RPMI7951 (cell line): ENCODE measurements at places on chromosomes 11 and 22.

GRCh38 chr11:118263695-118264568 is at the start of gene MPZL2:
TSS of gene MPZL2 (minus strand) at chr11:118264297. CDS start at chr11:118264153, 144 bp downstream.
- DNase-seq = peak; percentile 25

- DNase-seq = peak; percentile 84
Observed at GRCh38 chr11:61890529-61891330, 615 bp downstream of the FADS3 start.

DNA sequence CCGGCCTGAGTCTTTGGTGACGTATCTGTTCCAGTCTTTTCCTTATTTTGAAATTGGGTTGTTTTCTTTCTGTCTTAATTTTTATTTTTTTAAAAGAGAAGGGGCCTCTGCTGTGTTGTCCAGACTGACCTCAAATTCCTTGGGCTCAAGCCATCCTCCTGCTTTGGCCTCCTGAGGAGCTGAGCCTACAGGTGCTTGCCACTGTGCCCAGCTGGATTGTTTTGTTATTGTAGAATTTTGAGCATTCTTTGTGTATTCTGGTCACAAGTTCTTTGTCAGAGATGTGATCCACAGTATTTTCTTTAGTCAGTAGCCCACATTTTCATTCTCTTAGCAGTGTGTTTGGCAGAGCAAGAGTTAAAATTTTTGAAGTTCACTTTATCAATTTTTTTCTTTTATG is 100.1 kb downstream of the ATXN10 start:
- DNase-seq = no peak

DNA sequence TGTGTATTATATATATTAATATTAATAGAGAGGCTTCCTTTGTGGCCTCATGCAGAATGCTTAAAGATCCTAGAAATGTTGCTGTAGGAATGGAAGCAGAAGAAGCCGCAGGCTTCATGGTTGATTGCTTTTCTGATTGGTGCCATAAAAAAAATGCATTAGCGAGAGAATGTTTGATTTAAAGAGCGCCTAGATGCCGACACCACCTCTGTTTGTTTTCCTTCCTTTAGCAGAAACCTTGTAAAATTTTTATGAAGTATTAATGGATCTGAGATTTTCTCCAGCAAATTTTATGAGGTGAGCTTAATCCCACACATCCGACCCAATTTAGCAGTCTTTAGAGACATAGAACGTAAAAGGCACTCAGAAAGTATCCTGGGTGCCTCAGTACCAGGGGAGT is 587.5 kb downstream of the NTM start:
- no peak for DNase-seq

- DNase-seq = no peak
Observed at GRCh38 chr11:30016588-30017363, at the start of gene KCNA4. TSS of gene KCNA4 (minus strand) at chr11:30017030. CDS start at chr11:30012678, 4,352 bp downstream.

DNA sequence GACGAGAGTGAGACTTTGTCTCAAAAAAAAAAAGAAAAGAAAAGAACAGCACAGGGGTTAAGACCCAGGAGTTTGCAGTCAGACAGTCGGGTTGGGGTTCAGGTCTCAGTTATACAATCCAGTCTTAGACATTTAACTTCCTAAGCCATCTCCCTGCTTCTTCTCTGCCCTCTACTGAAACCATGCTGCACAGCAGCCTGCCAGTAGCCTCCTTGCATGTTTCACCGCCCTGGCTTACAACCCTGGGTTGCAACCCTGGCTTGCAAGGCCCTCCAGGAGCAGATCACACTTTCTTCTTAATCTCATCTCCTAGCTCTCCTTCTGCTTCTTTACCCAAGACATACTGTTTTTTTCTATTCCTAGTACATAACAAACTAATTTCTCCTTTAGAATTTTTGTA is 5.9 kb upstream of the B3GAT3 start:
- DNase-seq = no peak

GRCh38 chr11:69131121-69131566 is 24.6 kb upstream of the SMIM38 start:
- no peak for DNase-seq

DNA sequence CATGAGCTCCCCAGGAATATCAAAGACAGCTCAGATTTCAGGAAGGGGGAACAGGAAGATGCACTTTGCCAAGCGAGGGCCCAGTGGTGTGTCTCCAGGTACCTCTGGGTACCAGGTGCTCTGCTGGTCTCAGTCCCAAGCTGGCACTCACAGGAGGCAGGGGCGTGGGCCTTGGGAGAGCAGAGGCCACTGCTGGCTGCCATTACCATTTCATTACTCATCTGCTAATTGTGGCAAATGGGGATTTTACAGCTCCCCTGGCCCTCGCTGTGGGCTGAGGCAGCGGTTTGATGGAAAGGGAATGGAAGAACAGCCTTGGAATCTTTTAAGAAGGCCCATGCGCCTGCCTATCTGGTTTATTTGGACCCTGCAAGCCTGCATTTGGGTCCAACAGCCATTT is 192.0 kb upstream of the NAV2 start:
- DNase-seq = no peak

DNA sequence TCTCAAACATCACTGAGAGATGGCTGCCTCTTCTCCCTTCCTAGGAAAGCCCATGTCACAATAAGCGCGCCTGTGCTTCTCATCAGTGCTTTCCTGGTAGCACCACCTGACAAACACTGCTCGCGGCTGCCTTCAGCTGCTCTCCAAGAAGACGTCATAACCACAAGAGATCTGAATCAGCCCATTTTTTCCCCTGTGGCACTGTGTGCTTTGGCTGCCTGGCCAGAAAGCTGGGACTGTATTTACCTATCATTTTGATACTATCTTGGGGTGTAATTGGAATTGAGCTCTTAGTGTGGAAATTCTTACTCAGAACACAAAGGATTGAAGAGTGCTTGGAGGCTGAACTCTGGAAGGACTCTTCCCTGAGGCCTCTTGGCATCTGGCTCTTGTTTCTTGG is 50.3 kb upstream of the EHF start:
- DNase-seq = peak; percentile 90

GRCh38 chr11:116807601-116808261 is 15.4 kb downstream of the APOA4 start:
- no peak for DNase-seq

DNA sequence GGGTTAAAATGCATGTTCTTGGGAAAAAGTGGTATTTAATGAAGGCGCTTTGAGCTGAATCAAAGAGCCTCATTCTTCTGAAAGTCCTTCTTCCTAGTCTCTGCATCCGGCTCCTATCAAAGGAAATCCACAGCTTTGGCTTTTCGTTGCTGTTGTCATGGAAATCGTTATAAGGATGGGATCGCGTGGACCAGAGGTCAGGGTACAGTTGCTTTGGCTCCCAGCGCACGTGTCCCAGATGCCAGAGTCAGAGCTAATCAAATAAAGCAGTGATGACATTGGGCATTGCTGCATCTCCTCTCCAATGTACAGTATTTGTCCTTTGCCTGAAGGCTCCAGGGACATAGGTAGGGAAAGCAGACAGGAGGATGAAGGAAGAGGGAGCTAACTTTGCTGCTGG is 181.9 kb downstream of the MYO18B start:
- DNase-seq = no peak

- DNase-seq = no peak
Observed at GRCh38 chr22:30556388-30556787, 9.8 kb upstream of the SEC14L6 start.

- no peak for DNase-seq
Observed at GRCh38 chr11:19345848-19346681, 105.3 kb upstream of the E2F8 start.

DNA sequence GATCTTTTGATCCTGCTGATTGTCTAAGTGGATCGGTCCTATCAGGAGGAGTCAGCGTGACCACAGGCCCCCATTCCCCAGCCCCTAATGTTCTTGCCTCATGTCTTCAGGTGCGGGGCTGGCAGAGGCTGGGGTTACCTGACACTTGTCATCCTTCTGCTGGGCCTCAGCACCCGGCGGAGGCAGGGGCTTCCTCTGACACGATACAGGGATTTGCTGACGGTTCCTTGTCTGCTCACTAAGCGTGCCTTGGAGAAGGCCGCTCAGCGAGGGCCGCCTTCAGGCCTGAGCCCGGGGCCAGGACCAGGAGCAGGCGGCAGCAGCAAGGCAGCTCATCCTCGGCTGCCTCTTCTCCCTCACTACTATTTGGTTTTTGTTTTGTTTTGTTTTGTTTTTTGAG is 45.7 kb upstream of the KCNQ1OT1 start:
- DNase-seq = no peak

DNA sequence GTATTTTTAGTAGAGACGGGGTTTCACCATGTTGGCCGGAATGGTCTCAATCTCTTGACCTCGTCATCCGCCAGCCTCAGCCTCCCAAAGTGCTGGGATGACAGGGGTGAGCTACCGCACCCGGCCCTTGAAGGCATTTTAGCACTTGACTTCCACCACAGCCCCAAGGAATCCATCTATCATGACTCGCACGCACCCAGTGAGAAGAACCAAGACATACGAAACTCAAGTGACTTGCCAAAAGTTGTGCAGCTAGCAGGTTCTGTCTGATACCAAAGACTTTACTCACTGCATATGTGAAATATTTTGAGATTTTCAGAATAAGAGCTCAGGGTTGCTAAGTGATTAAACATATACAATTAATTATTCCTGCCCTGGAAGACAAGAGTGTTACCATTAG is 21.0 kb downstream of the FLI1 start:
- peak; percentile 97 for DNase-seq

GRCh38 chr11:32821517-32821916 is 8.2 kb upstream of the PRRG4 start:
- peak; percentile 24 for DNase-seq

DNA sequence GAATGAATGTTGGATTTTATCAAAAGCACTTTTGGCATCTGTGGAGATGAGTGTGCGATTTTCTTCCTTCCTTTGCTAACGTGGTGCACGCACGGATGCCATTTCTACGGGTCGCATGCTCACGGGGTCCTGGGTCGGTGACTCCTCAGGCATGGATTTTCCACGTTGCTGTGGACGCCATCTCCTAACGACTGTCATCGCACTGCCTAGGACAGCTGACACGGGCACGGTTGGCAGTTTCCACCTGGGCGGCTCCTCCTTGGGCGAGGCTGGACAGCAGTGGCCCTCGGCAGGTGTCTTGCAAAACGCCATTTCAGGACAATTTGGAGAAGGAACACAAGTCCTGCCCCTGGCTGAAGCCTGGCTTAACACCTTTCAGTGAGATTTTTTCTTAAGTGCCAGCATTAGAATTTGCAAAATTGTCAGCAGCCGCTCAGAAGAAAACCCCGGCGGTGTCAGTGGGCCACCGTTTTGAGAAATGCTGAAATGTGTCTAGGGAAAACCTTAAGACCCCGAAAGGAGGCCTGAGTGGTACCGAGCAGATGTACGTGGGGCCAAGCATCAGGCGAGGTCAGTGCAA is 34.7 kb upstream of the TOLLIP start:
- no peak for DNase-seq

GRCh38 chr11:18700375-18700774 is 1.8 kb downstream of the TMEM86A start:
- DNase-seq = peak; percentile 10

- no peak for DNase-seq
Observed at GRCh38 chr22:23044570-23044969, 25.7 kb upstream of the GNAZ start.

DNA sequence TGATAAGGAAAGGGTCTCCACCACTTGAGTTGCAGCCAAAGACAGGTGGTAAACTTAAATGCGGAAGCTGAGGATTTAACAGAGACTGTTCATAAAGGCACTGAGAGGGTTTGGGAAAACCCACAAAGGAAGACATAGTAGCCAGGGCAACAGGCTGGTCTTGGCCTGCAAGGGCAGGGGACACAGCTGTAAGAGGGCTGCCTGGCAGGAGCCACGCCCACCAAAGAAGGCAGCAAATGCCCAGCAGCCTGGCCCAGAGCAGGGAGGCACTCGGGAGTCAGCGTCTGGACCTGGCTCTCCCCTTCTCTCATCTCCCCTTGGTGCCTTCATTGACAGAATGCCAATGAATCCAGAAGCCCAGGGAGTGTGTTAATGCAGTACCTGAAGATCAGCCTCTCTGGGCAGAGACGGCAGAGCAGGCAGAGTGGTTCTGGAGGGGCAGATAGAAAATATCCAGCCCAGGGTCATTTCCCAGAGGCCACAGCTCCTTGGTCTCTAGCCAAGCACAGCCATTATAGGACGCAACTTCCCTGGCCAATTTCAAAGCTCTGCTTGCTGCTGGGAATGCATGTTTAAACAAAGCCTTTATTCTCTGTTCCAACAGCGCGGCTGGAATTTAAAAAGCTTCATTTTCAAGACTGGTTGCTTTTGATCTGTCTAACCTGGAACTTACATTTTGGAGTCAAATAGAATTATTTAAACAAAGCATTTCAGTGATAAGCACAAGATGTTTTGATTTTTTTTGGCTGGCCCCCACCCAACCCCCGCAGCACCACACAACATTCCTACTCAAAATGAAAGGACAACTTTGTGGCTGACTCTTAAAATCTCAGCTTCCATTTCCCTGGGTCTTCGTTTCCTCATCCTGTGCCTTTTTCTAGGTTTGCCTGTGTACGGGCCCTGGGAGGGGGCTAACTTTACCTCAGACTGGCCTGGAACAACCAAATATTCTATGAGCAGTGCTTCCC is 125.6 kb upstream of the LMO1 start:
- peak; percentile 11 for DNase-seq

GRCh38 chr11:11668781-11669180 is 47.0 kb upstream of the GALNT18 start:
- DNase-seq = no peak

GRCh38 chr11:47977623-47978022 is 2.7 kb upstream of the PTPRJ start:
- DNase-seq = no peak

DNA sequence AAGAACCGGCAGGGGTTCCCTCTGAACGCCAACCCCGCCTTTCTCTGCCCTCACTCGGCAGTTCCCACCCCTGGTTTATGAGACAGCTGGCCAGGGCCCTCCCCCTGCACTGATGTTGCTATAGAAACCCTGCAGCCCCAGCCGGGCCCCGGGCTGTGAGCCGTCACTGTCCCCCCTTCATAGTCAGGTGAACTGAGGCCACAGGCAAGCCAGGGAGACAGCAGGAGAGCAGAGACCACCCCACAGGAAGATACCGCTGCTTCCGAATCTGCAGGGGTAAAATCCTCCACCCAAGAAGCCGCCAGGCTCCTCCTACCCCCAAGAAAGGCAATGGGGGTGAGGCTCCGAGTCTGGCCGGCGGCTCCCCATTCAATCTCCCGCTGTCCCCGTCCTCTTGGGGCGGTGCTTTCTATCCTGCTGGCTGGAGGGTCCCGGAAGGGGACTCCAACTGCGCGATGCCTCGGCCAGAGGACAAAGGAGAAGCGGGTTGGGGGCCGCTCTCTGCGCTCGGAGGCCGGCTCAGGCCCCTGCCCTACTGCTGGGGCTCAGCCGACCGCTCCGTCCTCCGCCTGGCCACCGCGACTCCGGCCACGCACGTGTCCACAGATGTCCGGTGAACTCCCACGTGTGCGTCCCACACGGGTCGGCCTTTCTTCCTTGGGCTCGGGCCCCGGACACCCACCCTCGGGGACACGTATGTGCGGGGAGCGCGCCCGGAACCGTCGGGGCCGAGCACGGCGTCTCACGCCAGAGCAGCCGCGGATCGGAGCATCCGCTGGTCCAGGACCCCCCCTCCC is 587 bp downstream of the SLC25A22 start:
- DNase-seq = peak; percentile 72

DNA sequence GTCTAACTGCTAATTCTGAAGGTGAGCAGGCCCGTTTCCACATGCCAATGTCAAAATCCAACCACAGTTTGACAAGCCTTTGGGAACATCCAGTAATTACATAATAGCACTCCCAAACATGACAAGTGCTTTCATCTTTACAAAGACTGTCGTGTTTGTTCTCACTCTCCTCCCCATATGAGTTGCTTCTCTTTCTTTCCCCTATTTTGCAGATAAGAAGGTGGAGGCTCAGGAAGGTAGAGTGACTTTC is 55.9 kb upstream of the CD44 start:
- DNase-seq = no peak
